GM18507 (cell line): ENCODE measurements at places on chromosomes 5 and 9.

DNA sequence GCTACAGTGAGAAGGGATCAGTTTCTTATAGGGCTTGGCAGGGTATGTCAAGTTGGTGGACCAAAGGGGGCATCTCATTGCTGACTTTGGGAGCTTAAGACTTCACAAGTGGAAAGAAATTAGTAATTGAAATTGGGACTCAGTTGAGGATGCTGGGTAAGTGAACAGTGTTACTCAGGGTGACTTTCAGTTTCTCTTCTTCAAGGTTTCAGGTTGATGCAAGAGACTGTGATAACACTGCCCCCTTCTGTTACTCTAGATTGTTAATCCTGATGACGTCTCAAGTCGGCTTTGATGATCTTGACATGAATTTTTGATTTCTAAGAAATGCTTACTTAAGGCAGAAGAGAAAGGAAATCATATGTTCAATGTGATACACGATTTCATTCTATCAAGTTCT lies 21.3 kb downstream of the KCTD16 start:
- DNase-seq: peak; percentile 39

DNA sequence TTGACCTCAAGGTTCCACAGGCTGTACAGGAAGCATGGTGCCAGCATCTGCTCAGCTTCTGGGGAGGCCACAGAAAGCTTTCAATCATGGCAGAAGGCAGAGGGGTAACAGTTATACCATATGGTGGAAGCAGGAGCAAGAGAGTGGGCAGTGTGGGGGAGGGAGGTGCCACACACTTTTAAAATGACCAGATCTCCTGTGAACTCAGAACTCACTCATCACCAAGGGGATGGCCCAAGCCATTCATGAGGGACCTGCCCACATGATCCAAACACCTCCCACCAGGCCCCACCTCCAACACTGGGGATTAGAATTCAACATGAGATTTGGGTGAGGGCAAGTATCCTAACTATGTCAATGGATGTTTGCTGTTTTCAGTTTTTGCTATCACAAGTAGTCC lies 16.2 kb downstream of the CYFIP2 start:
- no peak for DNase-seq

- no peak for DNase-seq
Measured at GRCh38 chr9:121260457-121261106, 7.4 kb upstream of the GSN start.

- peak; percentile 11 for DNase-seq
Measured at GRCh38 chr9:15142878-15143534, 164.0 kb downstream of the TTC39B start.

DNA sequence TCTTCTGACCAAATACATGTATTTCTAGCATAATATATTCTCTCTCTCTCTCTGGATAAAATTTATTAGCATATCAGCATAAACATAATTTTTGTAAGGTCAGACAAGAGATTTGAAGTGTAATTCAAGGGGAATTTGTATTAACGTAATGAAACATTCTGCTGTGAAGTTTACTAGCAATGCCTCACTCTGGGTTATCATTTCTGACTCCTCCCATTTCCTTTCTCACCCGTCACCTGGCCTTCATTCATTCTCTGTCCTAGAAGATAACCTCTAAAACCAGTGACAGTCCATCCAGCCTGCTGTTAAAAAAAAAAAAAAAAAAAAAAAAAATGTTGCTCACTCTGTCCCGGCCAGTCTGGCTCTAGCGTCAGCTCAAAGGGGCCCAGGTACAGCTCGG lies 27.1 kb downstream of the GRAMD2B start:
- DNase-seq: no peak

DNA sequence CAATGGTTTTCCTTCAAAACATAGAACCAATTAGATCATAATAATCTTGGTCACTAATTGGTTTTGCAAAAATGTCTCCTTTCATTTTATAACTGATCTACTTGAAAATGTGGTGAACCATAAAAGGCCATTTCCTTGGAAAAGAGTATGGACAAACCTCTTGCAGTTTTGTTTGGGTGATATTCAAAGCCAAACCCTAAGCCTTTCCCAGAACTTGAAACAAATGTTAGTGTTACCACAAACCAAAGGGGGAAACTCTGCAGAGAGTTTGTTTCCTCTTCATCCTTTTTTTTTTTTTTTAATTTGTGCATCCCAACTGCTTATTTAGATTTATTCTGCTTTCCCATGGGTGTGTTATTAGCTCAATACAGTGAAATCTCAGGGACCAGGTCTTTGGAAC lies 204.4 kb upstream of the ADAMTSL1 start:
- DNase-seq: no peak

- no peak for DNase-seq
Measured at GRCh38 chr9:72509053-72509452, 12.4 kb upstream of the TMC1 start.

DNA sequence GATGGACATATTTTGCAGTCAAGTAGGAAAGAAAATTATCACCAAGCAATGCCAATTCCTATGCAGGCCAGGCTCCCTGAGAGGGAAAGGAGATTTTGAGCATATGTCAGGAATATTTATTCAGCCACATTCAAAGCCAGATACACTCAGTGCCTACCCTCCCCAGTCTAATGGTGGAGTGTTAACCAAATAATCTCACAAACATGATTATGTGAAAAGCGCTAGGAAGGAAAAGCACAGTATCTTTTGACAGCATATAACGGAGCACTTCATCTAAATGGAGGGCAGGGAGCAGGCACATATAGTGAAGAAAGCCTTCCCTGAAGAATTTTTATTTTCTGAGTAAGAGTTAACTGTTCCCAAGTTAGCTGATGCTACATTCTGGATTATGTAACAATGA lies 80.3 kb upstream of the SLC30A5 start:
- DNase-seq: no peak

- DNase-seq: no peak
Measured at GRCh38 chr9:101858026-101858425, 119.6 kb upstream of the GRIN3A start.

DNA sequence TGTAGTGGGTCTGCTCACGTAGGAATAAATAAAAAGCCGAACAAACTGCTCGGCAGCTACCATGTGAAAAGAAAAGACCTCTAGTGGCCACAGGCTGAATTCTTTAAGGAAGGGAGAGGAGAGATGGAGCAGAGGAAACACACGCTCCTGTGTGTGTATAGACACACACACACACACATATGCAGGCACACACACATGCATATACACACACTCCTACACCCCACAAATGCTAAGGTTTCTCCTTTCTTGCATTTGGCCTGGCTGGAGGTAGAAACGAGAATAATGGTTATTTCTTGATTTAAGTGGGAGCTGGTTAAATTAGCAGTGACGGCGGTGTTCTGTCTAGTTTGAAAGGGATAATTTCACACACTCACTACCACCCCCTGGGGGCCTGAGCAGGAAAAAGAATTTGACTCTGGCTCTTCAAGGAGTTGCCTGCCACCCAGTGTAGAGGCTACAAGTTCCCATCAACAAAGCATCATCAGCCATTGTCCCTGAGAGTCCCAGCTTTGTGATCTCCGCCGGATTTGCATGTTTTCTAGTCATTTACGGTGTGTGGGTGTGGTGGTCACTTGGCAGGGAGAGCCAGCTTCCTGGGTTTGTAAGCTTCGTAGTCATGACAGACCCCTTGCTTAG lies at the start of gene INSYN2B:
Gene INSYN2B, minus strand, starts transcription at position 78 of the 636 bp plus-strand sequence. CDS start 96,597 bp downstream, outside the sequence.
- peak; percentile 8 for DNase-seq

DNA sequence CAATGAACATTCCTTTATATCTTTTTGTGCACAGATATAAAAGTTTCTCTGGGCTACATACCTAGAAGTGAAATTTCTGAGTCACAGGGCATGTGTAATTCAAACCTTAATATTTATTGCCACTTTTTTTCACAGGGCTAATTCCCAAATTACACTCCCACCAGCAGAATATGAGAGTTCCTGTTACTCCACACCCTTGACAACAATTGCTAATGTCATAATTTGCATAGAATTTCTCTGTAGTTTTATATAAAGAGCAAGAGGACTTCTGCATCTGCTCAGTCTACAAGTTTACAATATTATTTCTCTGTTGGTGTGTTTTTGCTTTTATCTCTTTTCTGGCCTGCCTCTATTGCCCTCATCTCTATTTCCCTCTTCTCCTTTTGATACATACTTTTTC lies 518.5 kb downstream of the ZNF608 start:
- no peak for DNase-seq

DNA sequence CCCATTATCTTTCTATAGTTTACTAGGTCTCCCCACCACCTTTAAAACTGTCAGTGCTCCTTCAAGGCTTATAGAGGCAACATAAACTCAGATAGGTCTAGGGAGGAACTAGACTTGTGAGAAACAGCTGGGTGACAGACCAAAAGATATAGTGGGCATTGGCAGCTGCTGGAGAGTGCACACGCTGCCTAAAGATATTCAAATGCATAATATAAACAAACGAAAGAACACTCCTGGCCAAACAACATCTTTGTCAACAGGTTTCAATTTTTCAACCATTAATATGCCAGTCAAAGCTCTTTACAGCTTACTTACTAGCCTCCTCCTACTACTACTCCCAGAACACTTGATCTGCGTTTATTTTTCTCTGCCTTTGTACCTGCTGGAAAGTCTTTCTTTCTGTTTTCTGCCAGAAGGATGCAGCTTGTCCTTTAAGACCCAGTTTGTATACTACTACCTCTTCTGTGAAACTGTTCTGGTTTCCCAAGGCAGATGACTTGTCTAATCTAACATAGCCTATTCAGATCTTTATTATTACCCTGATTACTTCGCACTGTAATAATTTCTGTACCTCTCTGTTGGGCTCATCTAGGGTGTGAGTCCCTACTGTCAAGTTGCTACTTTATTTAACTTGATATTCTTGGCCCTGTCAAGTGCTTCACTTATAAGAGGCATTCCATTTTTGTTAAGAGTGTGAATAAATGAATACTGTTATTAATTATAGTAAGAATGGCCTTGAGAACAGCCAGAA lies 14.3 kb downstream of the KDM3B start:
- no peak for DNase-seq

DNA sequence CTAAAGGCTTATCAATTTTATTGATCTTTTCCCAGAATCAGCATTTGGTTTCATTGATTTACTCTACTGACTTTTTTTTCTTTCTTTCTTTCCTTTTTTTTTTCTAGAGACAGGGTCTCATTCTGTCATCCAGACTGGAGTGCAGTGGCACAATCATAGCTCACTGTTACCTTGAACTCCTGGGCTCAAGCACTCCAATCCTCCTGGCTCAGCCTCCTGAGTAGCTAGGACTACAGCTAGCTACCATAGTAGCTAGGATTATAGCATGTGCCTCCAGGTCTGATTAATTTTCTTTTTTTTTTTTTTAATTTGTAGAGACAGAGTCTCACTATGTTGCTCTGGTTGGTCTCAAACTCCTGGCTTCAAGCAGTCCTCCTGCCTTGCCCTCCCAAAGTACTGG lies 11.7 kb downstream of the MLANA start:
- DNase-seq: no peak

GRCh38 chr5:81838307-81838906 lies 87.5 kb upstream of the SSBP2 start:
- DNase-seq: no peak

DNA sequence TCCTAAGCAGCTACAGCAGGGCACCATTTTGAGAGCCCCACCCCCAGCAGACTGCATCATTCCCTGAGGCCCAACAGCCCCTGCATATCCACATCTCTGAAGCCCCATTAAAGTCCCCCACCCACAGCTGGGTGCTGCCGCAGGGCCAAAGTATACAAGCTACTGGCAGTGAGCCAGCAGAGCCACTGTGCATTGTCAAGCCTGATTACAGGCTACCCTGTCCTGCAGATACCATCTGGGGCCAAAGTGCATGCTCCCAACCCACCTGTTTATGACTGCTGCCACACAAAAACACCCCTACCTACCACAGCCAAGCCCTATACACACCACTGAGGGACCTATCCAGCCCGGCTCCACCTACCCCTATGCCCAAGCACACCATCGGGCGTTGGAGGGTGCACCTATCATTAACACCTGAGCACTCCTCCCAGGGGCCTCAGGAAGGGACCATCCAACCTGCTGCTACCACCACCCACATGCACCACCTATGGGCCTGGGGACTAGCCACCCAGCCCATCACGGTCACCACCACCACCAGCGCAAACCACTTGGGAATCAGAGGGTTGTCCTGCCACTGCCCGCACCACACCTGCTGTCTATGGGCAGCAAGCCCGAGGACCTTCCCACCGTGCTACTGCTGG lies 105.0 kb downstream of the PLPP1 start:
- no peak for DNase-seq

DNA sequence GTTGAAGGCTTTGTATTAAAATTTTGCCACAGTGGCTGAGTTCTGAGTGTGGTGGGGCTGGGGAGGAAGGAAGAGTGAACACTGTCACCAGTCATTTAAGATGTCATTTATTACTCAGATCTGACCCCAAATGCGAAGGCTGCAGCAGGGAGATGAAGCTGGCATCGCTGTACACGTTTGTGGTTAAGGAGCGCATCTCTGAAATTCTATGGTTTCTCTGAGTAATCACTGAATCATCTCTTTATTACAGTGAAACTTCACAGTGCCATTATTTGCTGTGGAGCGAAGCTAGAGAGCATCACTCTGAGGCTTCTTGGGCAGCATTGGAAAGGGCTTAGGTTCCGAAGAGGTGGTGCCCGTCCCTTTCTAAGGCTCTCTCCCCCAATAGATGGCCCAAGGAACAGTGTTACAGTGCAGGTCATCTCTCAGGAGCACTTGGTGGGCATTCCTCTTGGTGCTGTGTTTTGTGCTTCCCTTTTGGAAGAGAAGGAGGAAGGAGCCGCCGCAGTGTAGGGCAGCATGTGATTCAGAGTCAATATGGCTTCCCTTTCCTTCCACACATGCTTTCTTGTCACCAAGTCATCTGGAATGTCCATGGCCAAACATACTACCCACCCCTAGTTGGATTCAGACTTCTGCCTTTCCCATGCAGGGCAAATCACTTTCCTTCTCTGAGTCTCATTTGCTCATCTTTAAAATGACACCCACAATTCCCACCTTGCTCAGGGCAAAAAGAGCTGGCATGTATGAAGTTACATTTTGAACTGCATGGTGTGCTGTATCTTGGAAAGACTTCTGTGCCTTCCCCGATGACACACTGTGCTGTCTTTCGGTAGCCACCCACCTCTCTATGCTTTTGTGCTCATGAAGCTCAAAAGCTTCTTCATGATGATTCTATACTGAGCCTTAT lies 9.3 kb upstream of the TEX48 start:
- no peak for DNase-seq

GRCh38 chr9:7081065-7081600 lies 323.4 kb downstream of the KDM4C start:
- DNase-seq: no peak

GRCh38 chr5:149141224-149141956 lies at the start of gene ABLIM3:
TSS of gene ABLIM3 (plus strand) at chr5:149141493. CDS start at chr5:149142096, 603 bp downstream.
- peak; percentile 62 for DNase-seq

- DNase-seq: no peak
Measured at GRCh38 chr5:87924436-87924835, 344.2 kb downstream of the TMEM161B start.
